ENCODE measurements at places on chromosomes 12 and 14. TPM values are rescaled to one million over a fixed set of nuclear protein-coding genes. Genes with fewer than 3 reads are reported as not detected.
A peak's percentile ranks its signal among the peaks of the same experiment; 100 is the strongest.

GRCh38 chr12:39771456-39771855 lies 151.9 kb upstream of the ABCD2 start:
- no peak overlapping the region for H3K4me3 ChIP-seq
- no peaks in the 10 kb centered on the region for H3K36me3 ChIP-seq
- no peak for DNase-seq

The GLS2 gene
- total RNA-seq, result 1.8 TPM

DNA sequence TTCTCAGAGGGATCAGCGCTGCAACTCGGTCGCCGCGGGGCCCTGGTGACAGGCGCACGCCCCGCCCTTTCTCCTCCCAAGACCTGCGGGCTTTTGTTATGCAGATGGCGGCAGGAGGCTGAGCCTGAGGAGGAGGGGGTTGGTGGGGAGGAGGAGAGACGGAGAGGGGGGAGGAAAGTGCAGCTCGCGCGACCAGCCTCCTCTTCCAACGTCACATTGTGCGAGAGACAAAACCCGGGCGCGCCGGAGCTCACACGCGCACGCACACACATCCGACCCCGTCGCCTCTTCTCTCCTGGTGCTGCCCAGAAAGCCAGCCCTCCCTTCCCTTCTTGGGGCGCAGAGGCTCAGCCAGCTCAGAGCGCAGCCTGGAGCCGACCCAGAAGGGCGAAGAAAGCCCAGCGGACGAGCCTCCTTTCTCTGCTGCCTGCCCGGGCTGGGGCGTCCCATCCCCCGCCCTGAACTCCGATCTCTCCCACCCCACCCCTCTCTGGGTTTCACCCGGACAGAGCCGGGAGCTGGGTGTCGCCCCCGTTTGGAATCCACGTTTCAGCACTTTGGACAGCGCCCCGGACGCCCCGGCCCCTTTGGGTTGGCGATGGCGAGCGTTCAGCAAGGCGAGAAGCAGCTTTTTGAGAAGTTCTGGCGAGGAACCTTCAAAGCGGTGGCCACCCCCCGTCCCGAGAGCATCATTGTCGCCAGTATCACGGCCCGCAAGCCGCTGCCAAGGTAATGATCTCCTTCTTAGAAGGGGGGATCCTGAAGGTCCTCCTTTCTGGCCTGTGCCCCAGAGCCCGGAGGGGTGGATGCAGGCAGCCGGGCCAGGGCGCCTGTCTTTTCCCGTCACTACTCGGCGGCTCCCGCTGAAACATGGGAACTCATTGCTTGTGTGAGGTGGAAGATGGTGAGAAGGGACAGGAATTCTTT lies at the start of gene SRRM4:
SRRM4 (plus strand) TSS at position 257 of the 927 bp plus-strand sequence; CDS start at position 599, 342 bp downstream.
- H3K36me3 ChIP-seq, result no peaks in the 10 kb centered on the region
- no peak within 1 kb of the TSS for H3K27ac ChIP-seq
- DNase-seq, result peak; percentile 26
- no peaks in the 10 kb centered on the region for H3K4me1 ChIP-seq
- H3K27me3 ChIP-seq, result peaks cover 8% of the 10 kb centered on the region

- H3K4me3 ChIP-seq, result no peak overlapping the region
- no peaks in the 10 kb centered on the region for H3K27me3 ChIP-seq
- no peaks in the 10 kb centered on the region for H3K4me1 ChIP-seq
- no peaks in the 10 kb centered on the region for H3K36me3 ChIP-seq
Measured at GRCh38 chr12:107992870-107993451, 136.1 kb upstream of the WSCD2 start.

DNA sequence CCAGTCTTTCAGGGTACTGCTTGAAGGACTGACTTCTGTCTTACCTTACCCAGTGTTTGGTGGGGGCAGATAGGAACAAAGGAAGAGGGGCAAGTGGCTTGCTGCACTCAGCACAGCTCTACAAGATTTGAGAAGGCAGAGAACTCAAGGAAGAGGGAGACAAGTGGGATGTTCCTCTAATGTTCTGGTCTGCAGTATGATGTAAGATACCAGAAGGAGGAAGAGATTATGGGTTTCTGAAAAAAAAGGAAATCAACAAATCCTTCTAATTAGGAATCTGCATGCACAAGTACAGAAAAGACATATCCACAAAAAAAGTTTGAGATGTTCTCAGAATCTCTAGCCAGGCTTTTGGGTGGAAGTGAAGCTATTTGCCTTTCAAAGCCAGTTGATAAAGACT lies 37.1 kb downstream of the USP15 start:
- H3K36me3 ChIP-seq, result peaks cover 4% of the 10 kb centered on the region
- H3K4me1 ChIP-seq, result no peaks in the 10 kb centered on the region
- no peak for DNase-seq
- H3K4me3 ChIP-seq, result no peak overlapping the region
- H3K27me3 ChIP-seq, result no peaks in the 10 kb centered on the region

GRCh38 chr12:62785941-62786559 lies 148.9 kb downstream of the PPM1H start:
- H3K36me3 ChIP-seq, result no peaks in the 10 kb centered on the region
- peak overlapping the region; percentile 73 for H3K27ac ChIP-seq
- H3K4me1 ChIP-seq, result peaks cover 21% of the 10 kb centered on the region
- H3K4me3 ChIP-seq, result no peak overlapping the region

The GTF2A1 gene
- 31.4 TPM for total RNA-seq

The PPP4R4 gene
- total RNA-seq, result 0.67 TPM

- no peak for DNase-seq
- peak overlapping the region; percentile 92 for H3K27ac ChIP-seq
- peaks cover 36% of the 10 kb centered on the region for H3K4me1 ChIP-seq
- no peak overlapping the region for H3K4me3 ChIP-seq
Measured at GRCh38 chr14:32304296-32304695, 24.8 kb upstream of the AKAP6 start.

GRCh38 chr12:85356596-85357385 lies 76.8 kb downstream of the ALX1 start:
- H3K4me3 ChIP-seq, result no peak overlapping the region
- no peak for DNase-seq
- no peak overlapping the region for H3K27ac ChIP-seq
- H3K36me3 ChIP-seq, result no peaks in the 10 kb centered on the region

The KCNJ8 gene
- 21.6 TPM for total RNA-seq

- H3K27ac ChIP-seq, result no peak overlapping the region
- no peaks in the 10 kb centered on the region for H3K36me3 ChIP-seq
- DNase-seq, result no peak
Measured at GRCh38 chr14:68741839-68742470, 50.9 kb downstream of the ZFP36L1 start.

DNA sequence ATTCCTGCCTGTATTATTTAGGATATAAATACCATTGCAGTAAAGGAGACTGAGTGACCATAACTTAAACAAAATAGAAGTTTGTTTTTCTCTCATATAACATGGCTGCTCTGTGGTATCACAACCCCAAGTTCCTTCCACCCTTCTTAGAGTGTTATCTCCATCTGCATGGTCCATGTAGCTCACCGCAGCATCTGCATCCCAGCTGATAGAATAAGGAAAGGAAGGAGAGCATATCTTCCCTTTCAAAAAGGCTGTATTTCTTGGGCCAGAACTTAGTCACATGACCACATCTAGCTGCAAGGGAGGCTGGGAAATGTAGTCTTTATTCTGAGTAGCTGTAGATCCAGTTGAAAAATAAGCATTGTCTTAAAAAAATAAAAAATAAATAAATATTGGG lies 184.8 kb upstream of the NUDT4 start:
- no peak for DNase-seq
- no peak overlapping the region for H3K4me3 ChIP-seq
- H3K27me3 ChIP-seq, result no peaks in the 10 kb centered on the region
- H3K36me3 ChIP-seq, result no peaks in the 10 kb centered on the region

DNA sequence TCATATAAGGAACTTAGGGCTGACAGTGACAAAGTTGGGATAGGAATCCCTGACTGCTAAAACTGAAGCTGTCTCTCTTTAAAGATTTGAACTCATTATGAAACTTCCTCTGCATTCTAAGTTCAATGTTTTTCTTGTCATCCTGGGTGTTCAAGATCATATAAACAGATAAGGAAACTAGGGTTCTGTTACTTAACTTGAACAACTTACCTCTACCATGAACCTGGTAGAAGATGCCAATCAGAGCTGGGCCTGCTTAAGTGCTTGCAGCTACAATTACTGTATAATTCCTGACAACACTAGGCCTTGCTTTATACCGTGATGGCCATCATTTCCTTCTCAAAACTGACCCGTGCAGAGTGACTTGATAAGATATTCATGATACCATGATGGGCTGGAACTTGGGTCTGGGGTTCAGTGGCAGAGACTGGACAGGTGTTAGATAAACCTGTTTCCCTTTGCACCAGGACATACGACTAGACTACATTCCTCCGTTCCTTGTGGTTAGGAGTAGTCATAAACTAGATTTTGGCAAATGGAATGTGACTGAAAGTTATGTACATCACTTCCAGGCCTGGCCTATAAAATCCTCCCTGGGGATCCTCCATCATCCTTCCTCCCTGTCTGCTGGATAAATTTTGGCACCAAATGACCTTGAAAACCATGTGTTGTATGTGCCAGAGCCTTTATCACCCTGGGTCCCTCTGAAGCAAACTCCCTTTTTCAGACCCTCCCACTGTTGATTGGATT lies 172.2 kb upstream of the PRICKLE1 start:
- no peaks in the 10 kb centered on the region for H3K36me3 ChIP-seq
- no peak overlapping the region for H3K27ac ChIP-seq
- DNase-seq, result no peak
- no peak overlapping the region for H3K4me3 ChIP-seq
- peaks cover 12% of the 10 kb centered on the region for H3K4me1 ChIP-seq

GRCh38 chr12:72077111-72077820 lies 138.6 kb downstream of the TPH2 start:
- no peaks in the 10 kb centered on the region for H3K36me3 ChIP-seq
- no peak overlapping the region for H3K4me3 ChIP-seq
- no peaks in the 10 kb centered on the region for H3K27me3 ChIP-seq
- no peak overlapping the region for H3K27ac ChIP-seq
- DNase-seq, result no peak

The MYRFL gene
- 0.40 TPM for total RNA-seq

- no peaks in the 10 kb centered on the region for H3K4me1 ChIP-seq
- no peak overlapping the region for H3K4me3 ChIP-seq
- no peaks in the 10 kb centered on the region for H3K36me3 ChIP-seq
- no peaks in the 10 kb centered on the region for H3K27me3 ChIP-seq
- no peak overlapping the region for H3K27ac ChIP-seq
- DNase-seq, result peak; percentile 45
Measured at GRCh38 chr12:5745251-5745888, 199.7 kb downstream of the ANO2 start.

DNA sequence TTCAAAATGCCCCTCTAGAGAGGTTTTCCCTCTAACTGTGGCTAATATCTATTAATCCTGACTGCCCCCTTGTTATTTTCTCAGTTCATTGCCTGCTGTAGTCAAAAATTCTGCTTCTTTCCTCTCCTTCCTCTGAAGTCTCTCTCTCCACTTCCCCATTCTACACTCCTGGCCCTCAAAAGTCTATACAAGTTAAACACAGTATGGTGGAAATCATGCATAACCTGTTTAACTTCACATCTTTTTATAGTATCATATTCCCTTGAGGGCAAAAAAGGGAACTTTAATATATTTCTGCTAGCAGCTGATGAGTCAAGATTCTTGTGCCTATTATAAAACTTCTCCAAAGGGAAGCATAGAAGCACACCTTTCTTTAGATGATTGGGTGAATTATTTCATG lies 16.7 kb downstream of the GRIP1 start:
- DNase-seq, result no peak
- no peak overlapping the region for H3K4me3 ChIP-seq
- H3K4me1 ChIP-seq, result no peaks in the 10 kb centered on the region
- H3K27me3 ChIP-seq, result no peaks in the 10 kb centered on the region
- no peak overlapping the region for H3K27ac ChIP-seq

DNA sequence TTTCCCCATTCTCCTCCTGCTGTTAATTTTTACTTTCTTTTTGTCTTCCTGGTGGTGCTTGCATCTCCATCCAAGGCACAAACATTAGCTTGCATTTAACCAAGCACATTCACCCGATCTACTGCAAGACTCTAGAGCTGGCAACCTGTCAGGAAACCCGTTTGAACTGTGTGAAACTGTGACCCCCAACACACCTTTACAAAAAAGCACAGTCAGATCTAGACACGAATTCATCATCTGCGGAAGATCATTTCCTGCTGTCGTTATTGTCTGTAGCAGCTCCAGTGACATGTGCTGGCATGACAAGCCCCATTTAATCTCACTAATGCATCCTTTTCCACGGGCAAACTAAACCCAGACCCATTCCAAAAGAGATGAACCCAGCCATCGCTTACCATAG lies 340.5 kb downstream of the VRK1 start:
- no peak for DNase-seq
- no peaks in the 10 kb centered on the region for H3K4me1 ChIP-seq
- no peaks in the 10 kb centered on the region for H3K36me3 ChIP-seq
- H3K4me3 ChIP-seq, result no peak overlapping the region

GRCh38 chr12:115813256-115813655 lies 464.2 kb downstream of the MED13L start:
- H3K36me3 ChIP-seq, result no peaks in the 10 kb centered on the region
- no peak for DNase-seq
- H3K27me3 ChIP-seq, result no peaks in the 10 kb centered on the region
- no peaks in the 10 kb centered on the region for H3K4me1 ChIP-seq
- no peak overlapping the region for H3K4me3 ChIP-seq

The PCNX4 gene
- 95.9 TPM for total RNA-seq

The TCL1B gene
- total RNA-seq, result not detected

DNA sequence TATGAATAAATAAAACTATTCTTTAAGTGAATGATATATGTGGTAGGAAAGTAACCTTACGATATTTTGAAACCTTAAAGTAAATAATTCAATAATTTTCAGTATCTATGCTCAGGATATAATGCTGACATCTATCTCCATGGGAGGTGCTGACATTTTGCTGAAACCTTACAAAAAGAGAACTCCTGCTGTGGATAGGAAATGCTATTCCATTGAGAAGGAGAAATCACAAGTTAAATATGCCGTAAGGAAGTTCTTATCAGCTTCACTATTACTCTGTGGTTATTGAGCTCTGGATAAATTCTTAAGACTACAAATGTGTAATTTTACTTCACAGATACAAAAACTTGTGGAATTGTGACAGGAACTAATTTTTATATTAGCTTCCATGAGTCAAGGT lies 722.1 kb downstream of the TMTC2 start:
- no peaks in the 10 kb centered on the region for H3K4me1 ChIP-seq
- no peaks in the 10 kb centered on the region for H3K36me3 ChIP-seq
- no peak overlapping the region for H3K27ac ChIP-seq
- no peaks in the 10 kb centered on the region for H3K27me3 ChIP-seq
- no peak overlapping the region for H3K4me3 ChIP-seq
- no peak for DNase-seq

- no peak overlapping the region for H3K4me3 ChIP-seq
- H3K4me1 ChIP-seq, result no peaks in the 10 kb centered on the region
- H3K27ac ChIP-seq, result no peak overlapping the region
- H3K36me3 ChIP-seq, result no peaks in the 10 kb centered on the region
- no peaks in the 10 kb centered on the region for H3K27me3 ChIP-seq
- no peak for DNase-seq
Measured at GRCh38 chr12:19695244-19696098, 256.2 kb downstream of the AEBP2 start.

The SMCO2 gene
- not detected for total RNA-seq

GRCh38 chr12:91681751-91682150 lies 463.9 kb downstream of the BTG1 start:
- H3K27ac ChIP-seq, result no peak overlapping the region
- H3K4me3 ChIP-seq, result no peak overlapping the region
- no peaks in the 10 kb centered on the region for H3K27me3 ChIP-seq
- no peak for DNase-seq
- no peaks in the 10 kb centered on the region for H3K4me1 ChIP-seq

The ANAPC7 gene
- total RNA-seq, result 49.4 TPM

GRCh38 chr12:98509063-98509462 lies 6.3 kb upstream of the TMPO start:
- H3K4me3 ChIP-seq, result no peak overlapping the region
- DNase-seq, result no peak
- no peaks in the 10 kb centered on the region for H3K36me3 ChIP-seq
- H3K27me3 ChIP-seq, result no peaks in the 10 kb centered on the region

All from thyroid gland (tissue), 4 donors.